ENCODE measurements at places on chromosomes 7 and 10. TPM values are rescaled to one million over a fixed set of nuclear protein-coding genes. Genes with fewer than 3 reads are reported as not detected.

KLLN gene
- 0.42 TPM for total RNA-seq

GIMAP4 gene
- total RNA-seq: 32.7 TPM

NEUROD6 gene
- total RNA-seq: not detected

TRIL gene
- 4.6 TPM for total RNA-seq

ITPRID1 gene
- 0.06 TPM for total RNA-seq

FAM25A gene
- total RNA-seq: not detected

SEMA4G gene
- 13.9 TPM for total RNA-seq

POU6F2 gene
- 0.31 TPM for total RNA-seq

CCAR1 gene
- 71.7 TPM for total RNA-seq

KIF11 gene
- 0.48 TPM for total RNA-seq

DUSP5 gene
- 21.0 TPM for total RNA-seq

WEE2 gene
- total RNA-seq: not detected

TMEM184A gene
- total RNA-seq: 0.72 TPM

RHOBTB1 gene
- total RNA-seq: 122 TPM

SMO gene
- 9.0 TPM for total RNA-seq

SPDYE9 gene
- not detected for total RNA-seq

SHH gene
- total RNA-seq: 2.1 TPM

HOXA10 gene
- 13.6 TPM for total RNA-seq

CNPY1 gene
- not detected for total RNA-seq

ABCB1 gene
- total RNA-seq: 399 TPM

CYP2C18 gene
- not detected for total RNA-seq

SPDYE1 gene
- total RNA-seq: 0.19 TPM

IQUB gene
- 1.2 TPM for total RNA-seq

ASAH2 gene
- 7.1 TPM for total RNA-seq

SLC26A3 gene
- not detected for total RNA-seq

ATG9B gene
- total RNA-seq: 0.23 TPM

FBXL13 gene
- 2.5 TPM for total RNA-seq

LRRN3 gene
- 59.9 TPM for total RNA-seq

LMOD2 gene
- total RNA-seq: 0.24 TPM

LLCFC1 gene
- total RNA-seq: not detected

CDHR3 gene
- 2.2 TPM for total RNA-seq

IFIT3 gene
- total RNA-seq: 27.0 TPM

BTBD16 gene
- total RNA-seq: not detected

ERV3-1 gene
- total RNA-seq: 134 TPM

FXYD4 gene
- total RNA-seq: not detected

MMD2 gene
- total RNA-seq: not detected

RSU1 gene
- total RNA-seq: 51.6 TPM

SUN3 gene
- not detected for total RNA-seq

DYNC1I1 gene
- 42.6 TPM for total RNA-seq

UBTD1 gene
- 13.5 TPM for total RNA-seq
